ENCODE measurements at places on chromosomes 4 and X.

- no peak for DNase-seq
Observed at GRCh38 chrX:9207142-9207541, 173.2 kb upstream of the FAM9B start.

DNA sequence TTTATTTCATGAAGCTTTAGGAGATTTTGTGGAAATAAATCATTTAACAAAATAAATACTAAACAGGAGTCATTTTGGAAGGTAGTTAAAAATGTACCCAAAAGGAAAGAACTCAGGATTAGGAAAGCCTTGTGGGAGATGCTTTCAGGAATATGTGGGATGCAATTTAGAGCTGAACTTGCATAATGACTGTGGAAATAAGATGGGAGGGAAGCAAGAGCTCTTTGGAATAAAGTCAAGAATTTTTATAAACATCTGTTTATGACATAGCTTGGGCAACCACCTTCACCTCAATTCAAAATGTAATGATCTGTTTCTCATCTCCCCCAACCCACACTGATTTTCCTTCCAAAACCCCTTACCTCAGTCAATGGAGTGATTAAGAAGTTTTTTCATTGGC is 623.8 kb downstream of the FAT4 start:
- no peak for DNase-seq

GRCh38 chr4:43496188-43496587 is 603.7 kb downstream of the GRXCR1 start:
- no peak for DNase-seq

GRCh38 chr4:3686753-3687152 is 79.4 kb upstream of the ADRA2C start:
- DNase-seq: no peak

- no peak for DNase-seq
Observed at GRCh38 chrX:46617906-46618305, 44.3 kb downstream of the CHST7 start.

- DNase-seq: no peak
Observed at GRCh38 chr4:98793658-98794057, 135.2 kb upstream of the TSPAN5 start.

GRCh38 chr4:89860971-89861370 is 24.0 kb upstream of the SNCA start:
- DNase-seq: no peak

DNA sequence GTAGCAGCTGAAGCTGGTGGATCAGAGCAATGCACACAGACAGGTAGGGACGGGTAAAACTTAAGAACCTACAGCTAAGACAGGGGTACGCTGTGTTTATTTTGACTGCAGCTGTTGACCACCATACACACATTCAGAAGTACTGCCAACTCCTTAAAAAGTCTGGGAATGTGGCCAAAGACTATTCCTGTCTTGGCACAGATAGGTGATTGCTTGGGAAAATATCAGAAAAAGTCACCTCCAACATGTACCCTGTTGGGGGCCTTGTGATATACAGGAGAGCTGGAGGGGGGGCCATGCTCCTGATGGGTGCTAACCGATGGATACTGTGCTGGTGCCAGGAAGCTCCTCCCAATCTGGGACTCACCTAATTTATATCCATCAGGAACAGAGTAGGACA is 121.2 kb downstream of the VCX2 start:
- DNase-seq: peak; percentile 12

DNA sequence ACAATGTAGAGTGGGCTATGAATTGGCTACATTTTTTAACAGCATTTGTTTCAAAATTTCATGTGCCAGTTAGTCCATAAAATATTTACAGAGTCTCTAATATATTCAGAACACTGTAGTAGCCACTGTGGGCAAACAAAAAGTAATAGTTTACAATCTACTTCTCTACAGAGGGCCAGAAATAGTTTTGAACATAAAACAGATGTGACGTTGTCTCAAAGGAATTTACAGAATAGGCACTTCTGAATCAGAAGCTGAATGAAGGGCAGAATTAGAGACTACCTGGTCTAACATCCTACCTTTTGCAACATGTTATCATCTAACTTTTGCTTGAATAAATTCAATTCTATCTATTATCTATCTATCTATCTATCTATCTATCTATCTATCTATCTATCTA is 811.9 kb upstream of the EPHA5 start:
- DNase-seq: no peak

GRCh38 chrX:69162361-69162865 is 2.8 kb downstream of the PJA1 start:
- no peak for DNase-seq

GRCh38 chr4:110062166-110062565 is 136.2 kb downstream of the ELOVL6 start:
- DNase-seq: peak; percentile 29

- DNase-seq: no peak
Observed at GRCh38 chr4:151389311-151389710, 19.7 kb upstream of the FHIP1A start.

DNA sequence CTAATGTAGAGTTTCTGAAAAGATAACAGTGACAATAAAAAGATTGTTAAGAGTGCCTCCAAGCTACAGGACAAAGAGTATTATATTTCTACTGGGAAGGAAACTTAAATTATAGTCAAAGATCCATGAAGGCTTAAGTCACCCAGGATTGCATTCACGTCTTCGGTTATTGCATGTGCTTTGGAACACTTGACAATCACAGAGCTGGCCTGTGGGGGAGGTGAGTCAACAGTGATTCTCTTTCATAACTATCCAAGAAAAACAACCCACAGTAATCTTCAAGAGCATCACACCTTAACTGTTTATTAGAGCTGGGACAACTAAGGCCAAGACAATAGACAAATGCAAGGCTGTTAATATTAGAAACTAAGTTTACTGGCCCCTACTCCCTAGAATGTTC is 40.3 kb downstream of the PDGFC start:
- no peak for DNase-seq

DNA sequence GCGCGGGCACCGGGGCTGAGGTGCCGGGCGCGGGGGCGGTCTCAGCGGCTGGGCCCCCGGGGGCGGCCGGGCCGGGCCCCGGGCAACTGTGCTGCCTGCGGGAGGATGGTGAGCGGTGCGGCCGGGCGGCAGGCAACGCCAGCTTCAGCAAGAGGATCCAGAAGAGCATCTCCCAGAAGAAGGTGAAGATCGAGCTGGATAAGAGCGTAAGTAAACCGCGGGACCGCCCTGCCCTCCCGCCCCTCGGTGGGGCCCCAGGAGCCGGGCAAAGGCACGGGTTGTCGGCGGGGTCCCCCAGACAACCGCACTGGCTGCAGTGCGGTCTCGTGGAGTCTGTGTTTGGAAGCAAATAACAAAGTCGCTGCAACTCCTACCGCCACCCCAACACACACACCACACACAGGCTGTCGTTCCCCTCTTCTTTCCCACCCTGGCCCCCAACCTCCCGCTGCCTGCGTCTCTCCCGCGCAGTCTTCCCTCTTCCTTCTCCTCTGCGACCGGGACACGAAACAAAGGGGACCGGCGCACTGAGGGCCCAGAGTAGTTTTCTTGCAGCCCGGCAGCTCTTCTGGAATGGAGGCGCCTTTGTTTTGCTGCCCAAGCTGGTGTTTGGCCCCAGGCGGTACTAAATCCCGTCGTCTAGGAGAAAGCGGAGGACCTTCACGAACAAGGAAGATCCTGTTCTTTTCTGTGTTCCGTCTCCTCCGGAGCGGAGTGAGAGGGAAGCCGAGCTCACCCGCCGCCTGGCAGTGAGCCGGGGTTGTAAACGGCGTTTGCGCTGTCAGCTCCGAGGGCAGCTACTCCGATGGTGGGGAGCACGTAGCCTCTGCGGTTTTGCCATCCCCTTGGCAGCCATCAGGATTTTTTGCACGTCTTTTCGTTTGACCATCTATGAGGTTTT is 788 bp downstream of the SAP30 start:
- DNase-seq: peak; percentile 72

DNA sequence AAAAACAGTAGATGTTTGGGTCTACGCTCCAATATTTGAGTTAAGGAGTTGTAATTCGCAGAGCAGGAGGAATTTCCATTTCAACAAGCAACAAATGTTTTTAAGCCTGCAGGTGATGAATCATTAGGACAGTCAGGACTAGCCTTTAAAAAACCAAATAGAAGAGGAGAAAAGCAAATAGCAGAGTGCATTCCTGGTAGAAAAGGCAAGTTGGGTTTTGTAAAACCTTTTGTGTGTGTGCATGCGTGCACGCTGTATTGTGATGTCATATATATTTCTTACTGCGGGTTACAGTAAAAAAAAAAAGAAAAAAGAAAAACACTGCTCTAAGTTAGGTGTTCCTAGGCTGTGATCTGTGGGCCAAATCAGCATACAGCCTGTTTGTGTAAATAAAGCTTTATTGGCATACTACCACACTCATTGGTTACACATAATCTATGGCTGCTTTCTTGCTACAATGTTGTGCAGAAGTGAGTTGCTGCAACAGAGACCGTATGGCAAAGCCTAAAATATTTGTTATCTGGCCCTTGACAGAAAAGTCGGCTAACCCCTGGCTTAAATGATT is 135.6 kb downstream of the MID1 start:
- no peak for DNase-seq

GRCh38 chrX:155592331-155592730 is 20.4 kb downstream of the TMLHE start:
- no peak for DNase-seq

DNA sequence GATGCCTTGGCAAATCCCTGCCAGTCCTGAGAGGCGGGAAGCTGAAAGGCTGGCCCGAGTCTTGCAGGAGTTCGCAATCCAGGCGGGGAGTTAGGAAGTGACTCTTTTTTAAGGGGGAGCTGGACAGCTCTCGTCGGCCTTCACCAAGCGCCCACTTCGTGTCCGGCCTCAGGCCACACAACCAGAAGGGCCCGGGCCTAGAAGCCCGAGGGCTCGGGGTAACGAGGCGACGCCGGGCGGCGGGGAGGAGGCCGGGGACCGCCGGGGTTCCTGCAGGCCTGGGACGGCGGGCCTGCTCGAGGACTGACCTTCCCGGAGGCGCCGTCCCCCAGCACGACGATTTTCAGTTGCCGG is 395 bp downstream of the RAB28 start:
- DNase-seq: peak; percentile 39

DNA sequence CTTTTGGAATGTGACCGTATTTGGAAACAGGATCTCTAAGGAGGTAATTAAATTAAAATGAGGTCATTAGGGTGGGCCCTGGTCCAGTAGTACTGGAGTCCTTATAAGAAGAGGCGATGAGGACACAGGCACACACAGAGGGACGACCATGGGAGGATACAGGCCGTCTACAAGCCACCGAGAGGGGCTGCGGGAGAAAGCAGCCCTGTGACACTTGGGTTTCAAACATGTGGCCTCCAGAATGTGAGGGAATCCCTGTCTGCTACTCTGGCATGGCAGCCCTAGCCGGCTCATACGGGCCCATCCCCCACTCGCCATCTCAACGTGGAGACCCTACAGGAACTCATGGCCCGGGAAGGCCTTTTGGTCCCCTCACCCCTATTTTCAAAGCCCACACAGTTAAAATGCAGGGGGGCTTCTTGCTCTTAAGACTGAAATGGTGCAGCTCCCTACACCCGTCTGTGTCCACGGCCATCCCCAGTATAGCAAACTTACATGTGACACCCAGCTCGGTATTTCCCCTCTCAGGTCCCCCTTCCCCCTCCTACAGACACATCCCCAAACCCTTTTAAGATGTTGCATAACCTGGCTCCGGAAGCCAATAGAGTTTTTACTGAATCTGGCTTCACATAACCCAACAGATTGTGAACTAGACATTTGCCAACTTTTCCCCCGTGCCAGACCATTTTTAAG is 124.1 kb upstream of the TBL1X start:
- no peak for DNase-seq

DNA sequence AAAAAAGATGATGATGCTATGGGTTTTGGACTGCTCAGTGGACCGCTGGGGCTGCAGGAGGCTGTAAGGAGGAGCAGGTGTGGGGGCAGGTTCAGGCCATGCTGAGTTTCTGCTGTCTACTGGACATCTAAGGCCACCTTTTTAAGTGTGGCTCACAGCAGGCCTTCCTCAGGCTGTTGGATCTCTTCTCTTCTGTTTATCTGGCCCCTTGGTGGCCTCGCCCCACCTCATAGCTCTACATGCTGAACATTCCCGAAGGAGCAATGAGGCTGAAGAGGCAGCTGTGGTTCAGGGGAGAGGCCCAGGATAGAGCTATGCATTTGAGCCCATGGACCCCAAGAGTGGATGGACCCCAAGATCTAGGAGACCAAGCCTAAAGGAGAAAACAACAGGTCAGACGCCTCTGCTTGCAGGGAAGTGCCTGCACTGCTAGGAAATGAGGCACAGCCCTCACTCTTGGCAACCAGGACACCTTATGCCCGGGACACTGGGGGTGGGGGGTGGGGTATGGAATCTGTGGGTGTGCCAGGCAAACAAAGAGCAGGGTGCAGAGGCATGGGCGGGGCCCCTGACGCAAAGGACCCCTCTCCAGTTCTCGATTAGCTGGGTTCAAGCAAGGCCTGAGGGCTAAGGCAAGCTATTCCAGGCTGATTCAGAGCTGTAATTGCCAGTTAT is 168.9 kb downstream of the BCOR start:
- DNase-seq: no peak

- no peak for DNase-seq
Observed at GRCh38 chr4:2301806-2302205, 39.9 kb upstream of the MXD4 start.

DNA sequence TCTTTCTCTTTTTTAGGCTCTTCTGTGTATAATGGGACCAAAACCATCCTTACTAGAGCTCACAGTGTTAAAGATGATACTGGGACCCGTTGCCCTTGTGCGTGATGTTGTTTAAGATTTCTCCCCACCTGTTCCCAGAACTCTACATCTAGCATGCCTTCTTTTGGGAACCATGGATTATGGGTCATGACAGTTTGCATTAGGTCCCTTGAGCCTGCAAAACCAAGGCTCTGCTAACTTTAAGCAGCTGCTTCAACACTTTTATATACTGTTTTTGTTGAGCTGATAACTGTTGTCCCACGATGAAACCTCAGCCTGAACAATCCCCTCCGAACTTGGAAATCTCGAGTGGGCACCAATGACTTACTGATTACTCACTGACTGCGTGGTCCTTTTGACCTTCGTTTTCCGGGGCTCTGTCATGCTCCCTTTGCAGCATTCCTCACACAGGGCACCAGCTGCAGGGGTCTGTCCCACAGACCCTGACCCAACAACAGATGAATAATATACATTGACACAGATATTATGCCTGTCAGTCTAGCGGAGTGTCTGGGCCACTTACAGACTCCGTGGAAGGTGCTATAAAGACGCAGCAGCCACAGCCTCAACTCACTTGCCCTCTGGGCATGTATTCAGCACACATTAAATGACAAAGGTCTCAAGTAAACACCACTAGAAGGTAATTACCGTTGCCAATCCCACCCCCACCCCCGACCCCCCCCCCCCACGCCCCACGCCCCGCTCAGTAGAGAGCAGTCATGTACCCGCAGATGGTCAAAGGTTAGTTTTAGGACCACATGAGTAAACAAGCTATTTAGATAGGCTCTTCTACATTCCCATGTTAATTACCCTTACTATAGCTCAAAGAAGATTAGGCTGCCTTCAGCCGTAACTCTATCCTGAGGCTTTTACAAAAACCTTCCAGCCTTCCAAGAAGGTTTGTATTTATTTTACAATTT is 162.0 kb upstream of the WDFY3 start:
- DNase-seq: no peak
